ENCODE measurements at places on chromosomes 1 and 21. TPM values are rescaled to one million over a fixed set of nuclear protein-coding genes. Genes with fewer than 3 reads are reported as not detected.

DNA sequence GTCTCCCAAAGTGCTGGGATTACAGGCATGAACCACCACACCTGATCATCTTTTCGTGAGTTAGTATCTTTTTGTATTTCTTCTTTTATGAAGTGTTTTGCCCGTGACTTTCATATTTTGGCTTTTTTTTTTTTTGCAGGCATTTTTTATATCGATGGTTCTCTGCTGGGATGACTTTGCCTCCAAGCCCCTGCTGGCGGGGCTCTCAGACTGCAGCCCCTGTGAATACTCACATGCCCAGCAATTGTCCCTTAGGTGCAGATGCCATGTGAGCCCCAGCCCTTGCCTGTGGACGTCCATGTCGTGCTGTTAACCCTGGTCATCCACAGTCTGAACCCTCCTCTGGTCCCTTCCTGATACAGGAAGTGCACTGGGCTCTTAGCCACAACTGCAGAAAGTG lies 21.7 kb downstream of the CRYAA start:
- DNase-seq: no peak

DNA sequence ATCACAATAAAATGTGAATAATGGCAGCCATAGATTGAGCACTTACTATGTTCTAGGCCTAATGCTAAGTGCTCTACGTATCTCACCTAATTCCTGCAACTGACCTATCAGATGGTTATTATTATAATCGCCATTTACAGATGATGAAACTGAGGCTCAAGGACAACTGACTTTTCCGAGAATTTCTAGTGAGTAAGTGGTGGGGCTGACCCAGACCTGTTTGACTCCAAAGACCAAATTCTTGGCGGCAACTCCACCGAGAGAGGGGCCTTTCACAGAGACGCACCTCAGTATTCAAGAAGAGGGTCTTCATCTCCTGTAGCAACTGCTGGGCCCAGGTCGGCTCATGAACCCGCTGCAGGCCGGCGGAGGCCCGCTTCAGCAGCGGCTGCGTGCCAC lies 573 bp downstream of the TMEM234 start:
- no peak for DNase-seq

DNA sequence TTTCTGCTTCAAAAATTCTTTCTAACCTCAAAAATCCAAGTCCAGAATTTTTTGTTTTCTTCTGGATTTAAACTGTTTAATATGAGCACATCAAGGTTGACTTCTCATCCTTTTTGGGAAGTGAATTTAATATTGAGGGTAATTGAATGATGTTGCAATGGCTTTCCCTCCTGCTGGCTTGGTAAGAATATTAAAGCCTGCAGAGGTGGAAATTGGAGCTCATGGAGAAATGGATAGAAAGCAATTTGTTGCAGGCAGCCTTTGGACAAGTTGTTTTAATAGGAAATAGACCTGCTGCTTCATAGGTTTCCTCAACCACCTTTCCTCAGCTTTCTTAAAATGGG lies 124.7 kb downstream of the SYT2 start:
- DNase-seq: no peak

DNA sequence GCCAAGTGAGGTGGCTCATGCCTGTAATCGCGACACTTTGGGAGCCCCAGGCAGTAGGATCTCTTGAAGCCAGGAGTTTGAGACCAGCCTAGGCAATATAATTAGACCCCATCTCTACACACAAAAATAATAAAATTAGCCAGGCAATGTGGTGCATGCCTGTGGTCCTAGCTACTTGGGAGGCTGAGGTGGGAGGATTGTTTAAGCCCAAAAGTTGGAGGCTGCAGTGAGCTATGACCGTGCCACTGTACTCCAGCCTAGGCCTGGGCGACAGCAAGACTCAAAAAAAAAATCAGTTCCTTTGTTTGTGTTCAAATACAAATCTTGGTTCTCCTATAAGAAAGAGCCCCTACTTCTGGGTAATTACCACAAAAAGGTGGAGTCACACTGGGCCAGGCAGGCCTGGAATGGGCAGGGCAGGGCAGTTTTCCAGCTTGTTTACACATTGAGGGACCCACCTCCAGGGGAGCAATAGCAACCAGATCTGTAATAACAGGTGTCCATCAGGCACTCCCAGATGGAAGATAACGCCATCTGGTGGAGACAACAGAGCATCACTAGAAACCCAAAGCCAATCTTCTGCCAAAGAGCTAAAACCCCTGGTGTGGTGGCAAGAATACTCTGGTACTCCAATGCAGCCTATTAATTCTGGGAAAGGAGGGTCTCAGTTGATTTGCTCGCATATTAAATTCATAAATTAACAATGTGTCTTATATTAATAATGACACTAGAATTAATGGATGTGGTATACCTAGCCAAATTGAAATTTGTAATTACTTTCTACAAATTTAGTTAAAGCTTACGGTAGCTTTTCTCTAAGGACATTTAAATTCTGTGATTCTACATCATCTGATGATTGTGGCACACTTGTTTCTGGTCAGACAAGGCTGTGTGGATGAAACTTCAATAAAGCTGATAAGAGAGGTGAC lies 13.2 kb downstream of the PPP1R15B start:
- no peak for DNase-seq

DNA sequence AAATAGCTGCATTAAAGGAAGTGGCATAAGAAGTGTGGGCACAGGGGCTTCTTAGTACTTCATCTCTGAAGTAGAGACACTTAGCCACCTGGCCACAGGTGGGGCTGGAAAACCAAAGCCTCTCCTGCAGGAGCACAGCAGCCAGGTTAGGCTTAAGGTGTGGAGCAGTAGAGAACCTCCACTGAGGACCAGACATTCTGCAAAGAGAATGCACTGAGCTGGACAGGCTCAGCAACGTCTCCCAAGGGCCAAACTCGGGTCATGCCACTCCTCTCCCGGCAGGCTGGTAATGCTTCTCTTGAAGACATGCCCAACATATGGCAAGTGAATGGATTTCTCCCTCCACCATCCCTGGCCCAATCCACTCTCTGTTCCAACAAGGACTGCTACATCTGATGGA lies 33.0 kb upstream of the LRRC38 start:
- no peak for DNase-seq

DNA sequence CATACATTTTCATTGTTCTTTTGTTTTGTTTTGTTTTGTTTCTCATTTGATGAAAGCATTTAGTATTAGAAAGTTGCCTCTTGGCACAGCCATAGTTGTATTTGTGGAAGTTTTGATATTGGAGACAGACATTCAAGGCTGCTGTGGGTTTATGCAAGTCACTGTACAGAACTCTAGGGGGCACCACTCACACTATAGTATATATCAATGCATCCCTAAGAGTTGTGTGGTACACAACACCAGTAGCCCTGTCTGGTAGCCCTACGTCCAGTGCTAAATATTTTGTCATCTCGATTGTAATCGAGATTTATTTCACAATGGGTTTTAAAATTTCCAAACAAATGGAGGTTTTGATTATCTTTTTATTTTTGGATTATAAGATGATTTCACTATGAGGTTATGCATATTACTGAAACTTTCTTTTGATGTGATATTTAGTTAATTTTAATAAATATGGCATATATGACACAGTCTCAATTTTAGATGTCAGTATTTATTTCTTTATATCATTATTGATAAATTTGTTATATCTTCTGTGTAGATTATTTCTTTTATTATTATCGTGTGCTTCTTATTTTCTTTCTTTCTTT lies 112.2 kb downstream of the NR5A2 start:
- DNase-seq: no peak

DNA sequence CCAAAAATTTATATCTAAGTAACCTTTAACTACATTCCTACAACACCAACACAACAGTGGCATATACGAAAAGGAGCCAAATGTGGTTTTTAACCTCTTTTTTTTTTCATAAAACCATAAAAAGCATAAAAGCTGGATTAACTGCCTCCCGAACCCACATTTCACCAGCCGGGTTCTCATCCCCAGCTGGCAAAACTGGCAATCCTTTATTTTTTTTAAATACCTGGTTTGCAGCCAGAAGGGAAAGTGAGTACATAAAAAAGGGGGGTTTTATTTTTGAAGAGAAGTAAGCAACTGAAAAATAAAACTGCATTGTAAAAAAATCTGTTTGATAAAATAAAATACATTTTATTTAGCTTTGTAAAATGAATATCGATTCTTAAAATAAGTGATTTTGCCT lies 295.4 kb downstream of the AKT3 start:
- DNase-seq: no peak

- no peak for DNase-seq
Measured at GRCh38 chr1:1561801-1562470, 12.7 kb downstream of the SSU72 start.

DNA sequence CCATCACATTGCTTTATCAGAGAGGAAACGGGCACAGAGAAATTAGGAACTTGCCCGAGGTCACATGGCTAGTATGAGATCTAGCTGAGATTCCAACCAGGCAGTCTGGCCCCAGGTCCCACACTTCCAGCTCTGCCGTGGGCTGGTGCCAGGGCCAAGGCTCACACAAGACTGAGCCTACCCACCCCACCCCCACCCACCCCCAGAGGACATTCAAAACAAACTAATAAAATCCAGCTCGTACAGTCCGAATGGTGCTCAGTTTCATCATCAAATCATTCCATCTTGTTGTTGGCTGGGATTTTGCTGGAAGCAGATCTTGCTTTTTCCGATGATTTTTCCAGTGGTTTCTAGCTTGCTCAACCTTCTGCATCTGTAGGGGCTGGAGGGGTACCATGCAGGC lies 27.9 kb downstream of the MATN1 start:
- DNase-seq: no peak

CHODL gene
- 0.25 TPM for total RNA-seq

CHRM3 gene
- total RNA-seq: 0.36 TPM

NFYC gene
- total RNA-seq: 62.2 TPM

DSCAM gene
- total RNA-seq: not detected

IFI44 gene
- total RNA-seq: 6.6 TPM
